ENCODE measurements at places on chromosomes 1 and 21.

GRCh38 chr21:44314561-44314960 is 14.7 kb downstream of the PFKL start:
- no peak for DNase-seq

DNA sequence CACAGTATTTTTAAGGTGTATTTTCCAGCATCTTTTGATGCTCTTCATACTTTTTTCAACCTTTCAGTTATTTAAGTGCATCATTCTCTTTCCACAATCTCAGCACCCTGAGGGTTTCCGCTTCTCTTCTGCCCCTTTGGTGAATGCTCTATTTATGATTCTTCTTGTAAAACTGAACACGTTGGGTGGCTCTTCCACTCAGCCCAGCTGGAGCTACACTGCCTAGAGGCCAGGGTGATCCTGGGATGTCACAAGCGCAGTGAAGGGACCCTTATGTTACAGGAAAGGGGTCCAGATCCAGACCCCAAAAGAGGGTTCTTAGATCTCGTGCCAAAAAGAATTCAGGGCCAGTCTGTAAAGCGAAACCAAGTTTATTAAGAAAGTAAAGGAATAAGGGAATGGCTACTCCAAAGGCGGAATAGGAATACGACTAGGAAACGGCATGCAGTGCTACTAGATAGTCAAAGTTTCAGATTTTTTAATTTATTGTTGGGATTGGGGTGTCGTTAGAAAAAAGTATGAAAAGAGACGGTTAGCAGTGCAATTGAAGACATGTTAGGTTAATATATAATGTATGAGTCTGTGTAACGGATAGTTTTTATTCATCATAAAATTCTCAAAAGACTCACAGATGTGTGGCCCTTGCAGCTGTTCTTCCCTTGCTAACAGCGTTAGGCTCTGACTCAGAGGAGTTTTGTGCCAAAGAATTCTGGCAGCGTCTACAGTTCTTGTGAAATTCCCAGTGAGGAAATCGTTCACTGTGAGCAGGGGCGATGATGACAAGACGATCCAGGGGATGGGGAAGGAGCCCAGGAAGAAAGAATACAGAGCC is 14.4 kb upstream of the ERVH48-1 start:
- DNase-seq, result no peak

DNA sequence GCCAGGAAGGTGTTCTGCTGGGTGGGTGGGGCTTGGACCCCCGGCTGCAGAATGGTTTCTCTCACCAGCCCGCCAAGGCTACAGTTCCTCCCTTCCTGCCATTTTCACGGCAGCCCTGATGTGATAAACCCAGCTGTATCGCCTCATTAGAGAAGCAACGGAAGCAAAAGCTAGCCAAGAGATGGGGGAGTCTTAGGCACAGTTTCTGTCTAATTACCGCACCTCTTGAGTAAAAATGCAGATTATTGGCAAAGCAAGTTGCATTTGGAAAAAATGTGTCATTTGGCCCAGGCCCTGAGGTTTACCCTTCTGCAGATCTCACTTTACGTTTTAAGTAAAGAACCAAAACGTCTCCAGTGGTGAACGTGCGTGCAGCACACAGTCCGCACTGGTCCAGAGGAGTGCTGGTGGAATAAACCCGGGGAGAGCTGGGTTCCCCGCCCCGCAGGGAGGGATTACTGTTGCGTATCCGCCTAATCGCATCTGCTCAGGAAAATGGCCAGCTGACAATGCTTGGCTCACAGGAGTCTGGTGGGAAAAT is 109.9 kb downstream of the GALNT2 start:
- DNase-seq, result no peak

GRCh38 chr1:216632980-216633379 is 90.2 kb downstream of the ESRRG start:
- DNase-seq, result no peak

DNA sequence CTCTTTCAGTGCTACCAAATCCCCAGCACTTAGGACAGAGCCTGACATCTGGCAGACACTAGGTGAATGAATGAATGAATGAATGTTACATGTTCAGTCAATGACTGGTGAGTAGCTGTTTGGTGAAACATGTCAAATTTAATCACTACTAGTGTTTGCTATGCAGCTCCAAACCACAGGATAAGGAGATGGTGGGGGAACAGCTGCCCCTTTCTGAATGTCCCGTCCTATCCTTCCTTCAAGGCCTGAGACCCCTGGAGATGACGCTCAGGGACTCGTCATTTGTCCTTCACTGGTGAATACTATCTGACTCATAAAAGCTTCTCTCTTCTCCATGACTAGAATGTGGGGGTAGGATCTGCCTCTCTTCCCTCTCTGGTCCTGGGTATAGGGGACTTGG is 175.4 kb downstream of the HIVEP3 start:
- no peak for DNase-seq

DNA sequence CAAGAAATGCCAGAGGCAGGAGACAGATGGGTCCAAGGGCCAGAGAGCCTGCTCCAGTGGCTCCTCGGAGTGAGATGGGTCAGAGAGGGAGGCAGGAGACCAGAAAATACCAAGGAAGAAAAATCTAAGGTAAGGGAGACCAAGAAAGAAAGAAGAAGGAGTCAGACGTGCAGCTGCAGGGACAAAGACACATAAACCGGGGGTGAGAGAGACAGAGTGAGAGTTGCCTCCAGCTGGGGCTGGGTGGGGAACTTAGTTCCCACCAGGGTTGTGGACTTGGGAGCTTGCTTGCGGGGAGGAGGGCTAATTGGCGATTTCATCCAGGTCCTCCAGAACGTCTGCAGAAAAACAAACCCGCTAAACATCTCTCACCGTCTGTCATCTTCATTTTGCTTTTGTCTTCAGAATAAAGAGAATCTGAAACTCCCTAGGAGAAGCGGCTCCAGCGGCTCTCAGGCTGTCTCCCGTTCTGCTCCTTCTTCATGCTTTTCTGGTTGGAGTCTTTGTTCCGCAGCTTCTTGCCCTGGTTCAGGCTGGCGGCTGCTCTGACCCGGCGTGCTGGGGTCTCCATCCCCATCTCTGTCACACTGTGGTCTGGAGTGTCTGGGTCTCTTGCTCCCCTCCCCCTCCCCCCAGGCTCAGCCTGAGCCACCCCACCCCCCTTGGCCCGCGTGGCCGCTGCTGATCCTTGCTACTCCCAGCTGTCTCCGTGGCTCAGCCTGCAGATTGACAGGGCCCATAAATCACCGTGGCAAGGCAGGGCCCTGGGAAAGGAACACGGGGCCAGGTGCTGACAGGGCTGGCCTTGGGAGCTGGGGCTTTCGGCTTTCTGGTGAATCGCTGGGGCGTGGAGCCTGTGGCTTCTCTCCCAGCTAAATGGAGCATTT is 66.6 kb downstream of the UBIAD1 start:
- DNase-seq, result no peak

DNA sequence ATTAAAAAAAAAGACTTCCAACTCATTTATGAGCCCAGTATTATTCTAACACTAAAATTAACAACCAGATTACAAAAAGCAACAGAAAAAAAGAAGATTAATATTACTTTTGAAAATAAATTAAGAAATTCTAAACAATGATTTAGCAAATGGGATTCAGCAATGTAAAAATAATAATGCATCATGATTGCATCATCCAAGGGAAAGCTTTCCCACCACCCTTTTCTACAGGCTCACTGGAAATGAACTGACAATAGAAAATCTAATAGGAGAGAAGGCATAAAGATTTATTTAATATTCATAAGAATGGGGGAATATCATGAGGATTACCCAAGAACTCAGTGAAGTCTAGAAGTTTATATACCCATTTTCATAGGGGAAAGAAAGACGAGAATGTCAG is 1671.9 kb downstream of the NCAM2 start:
- no peak for DNase-seq

DNA sequence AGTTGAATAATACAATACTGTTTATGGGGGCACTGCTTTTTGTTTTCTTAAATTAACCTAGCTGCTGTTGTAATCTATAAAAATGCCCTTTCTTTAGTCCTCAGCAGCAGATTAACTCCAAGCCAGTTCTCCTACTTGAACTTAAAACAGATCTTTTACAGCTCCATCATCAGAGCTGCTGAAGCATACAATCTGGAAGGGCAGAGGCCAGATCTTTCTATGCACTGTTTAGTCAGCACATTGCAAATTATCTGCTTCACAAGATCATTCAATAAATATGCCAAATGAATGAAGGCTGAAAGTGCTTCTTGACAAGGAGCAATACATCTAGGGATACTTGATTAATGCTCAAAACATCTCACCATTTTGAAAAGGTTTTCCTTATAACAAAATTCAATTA is 115.8 kb downstream of the PLPPR5 start:
- DNase-seq, result no peak

DNA sequence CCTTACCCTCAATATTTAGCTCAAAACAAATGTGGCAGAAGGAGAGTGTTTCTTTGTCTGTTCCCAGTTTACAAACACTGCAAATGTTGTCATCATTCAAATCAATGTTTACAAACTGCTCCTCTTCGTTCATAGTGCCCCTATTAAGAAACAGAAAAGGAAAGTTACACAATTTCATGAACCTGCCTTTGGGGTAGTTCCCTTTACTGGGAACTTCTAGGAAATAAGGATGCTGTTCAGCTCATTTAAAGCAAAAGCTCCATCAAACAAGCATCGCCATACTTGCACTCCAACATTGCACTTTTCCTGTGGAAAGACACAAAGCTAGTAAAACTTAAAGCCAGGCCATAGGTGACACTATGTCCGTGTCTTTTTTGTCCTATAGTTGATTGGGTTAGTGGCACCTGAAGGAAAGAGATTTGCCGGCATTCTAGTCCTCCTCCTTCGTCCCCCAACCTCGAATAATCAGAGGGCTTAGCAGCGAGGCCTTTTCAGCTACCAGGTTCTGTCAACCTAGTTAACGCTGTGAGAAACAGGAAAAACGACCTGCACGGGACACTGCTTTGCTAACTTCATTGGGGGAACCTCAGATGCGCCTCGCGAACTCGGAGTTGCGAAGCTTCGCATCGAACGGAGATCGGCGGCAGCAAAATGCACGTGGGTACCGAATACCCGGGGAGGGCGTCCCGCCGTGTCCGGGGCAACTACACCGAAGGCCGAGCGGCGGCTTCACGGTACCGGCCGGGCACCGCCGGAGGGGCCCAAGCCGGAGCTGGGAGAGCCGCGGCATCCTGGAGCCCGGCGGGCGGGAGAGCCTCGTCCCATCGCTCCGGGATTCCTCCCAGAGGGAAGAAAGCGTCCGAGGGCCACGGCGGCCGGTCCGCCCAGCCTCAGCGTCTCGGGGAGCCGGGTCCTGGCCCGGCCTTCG is 706 bp downstream of the C21orf91 start:
- DNase-seq, result peak; percentile 19

DNA sequence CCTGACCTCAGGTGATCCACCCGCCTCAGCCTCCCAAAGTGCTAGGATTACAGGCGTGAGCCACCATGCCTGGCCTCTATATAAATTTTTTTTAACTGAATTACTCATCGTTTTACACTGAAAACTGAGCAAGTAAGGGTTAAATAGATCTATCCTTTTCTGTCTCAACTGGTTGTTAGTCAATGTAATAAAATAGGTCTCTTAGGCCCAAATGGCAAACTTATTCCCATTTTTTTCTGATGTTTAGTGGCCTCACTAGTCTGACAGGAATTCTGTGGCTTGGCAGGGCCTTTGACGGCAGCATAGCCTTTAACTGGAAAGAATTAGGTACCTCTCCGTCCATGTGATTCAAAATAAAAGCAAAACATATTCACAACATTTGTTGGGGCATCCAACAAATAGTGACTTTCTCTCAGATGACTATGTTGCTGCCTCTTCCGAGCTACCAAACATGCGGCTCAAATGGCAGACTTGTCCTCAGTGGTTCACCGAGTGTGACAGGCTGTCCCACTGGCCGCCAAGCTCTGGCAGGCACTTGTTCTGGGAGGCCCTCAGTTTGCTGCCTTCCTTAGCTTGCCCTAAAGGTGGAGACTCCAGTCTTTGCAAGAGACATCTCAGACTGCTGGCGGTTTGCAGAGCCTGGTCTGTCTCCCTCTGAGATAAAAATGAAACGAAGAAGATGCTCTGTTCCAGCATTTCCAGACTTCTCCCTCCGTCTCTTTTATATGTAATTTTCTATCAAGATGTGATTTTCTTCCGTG is 17.4 kb downstream of the ATP1A4 start:
- DNase-seq, result no peak

- no peak for DNase-seq
Observed at GRCh38 chr21:28644762-28645161, 347.9 kb downstream of the LTN1 start.

DNA sequence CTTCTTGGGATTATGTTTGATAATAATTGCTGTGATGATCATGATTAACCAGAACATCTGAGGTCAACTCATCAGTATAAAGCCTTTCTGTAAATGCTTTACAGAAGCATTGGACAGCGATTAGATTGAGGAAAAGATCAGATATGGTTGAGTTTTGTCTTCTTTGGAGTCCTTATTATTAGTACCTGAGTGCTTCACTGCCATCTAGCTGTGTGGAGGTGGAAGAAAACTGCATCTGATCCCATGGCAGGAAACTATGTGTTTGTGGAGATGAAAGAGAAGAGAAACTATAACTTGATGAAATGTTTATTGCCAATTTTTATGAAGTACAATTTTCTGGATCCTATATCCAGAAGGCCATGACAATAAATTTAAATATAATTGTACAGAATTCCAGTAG is 11.4 kb downstream of the FLG2 start:
- no peak for DNase-seq

DNA sequence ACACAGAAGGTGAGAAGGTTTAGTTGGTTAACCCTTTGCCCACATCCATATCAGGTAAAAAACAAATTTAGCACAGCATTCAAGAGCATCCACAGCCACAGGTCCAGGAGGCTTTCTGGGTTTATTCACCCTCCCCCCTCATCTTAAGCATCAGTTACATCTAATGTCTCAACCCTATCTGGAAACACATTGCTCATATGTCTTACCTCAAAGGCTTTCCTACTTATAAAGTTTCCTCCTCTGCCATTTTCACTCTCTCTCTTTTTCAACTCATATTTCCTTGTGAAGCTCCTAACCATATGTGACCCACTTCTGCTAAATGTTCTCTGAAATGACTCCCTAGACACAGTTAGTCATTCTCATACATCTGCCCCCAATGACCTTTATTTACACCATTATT is 47.9 kb upstream of the RUNX1 start:
- no peak for DNase-seq

- DNase-seq, result no peak
Observed at GRCh38 chr1:60280256-60280655, 206.7 kb upstream of the C1orf87 start.

DNA sequence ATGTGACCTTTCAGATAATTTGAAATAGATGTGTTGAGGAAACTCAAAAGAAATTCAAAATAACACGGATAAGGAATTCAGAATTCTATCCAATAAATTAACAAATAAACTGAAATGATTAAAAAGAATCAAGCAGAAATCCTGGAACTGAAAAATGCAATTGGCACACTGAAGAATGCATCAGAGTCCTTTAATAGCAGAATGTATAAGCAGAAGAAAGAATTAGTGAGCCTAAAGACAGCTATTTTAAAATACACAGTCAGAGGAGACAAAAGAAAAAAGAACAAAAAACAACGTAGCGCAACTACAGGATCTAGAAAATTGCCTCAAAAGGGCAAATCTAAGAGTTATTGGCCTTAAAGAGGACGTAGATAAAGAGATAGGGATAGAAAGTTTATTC is 99.6 kb upstream of the SAMSN1 start:
- no peak for DNase-seq

DNA sequence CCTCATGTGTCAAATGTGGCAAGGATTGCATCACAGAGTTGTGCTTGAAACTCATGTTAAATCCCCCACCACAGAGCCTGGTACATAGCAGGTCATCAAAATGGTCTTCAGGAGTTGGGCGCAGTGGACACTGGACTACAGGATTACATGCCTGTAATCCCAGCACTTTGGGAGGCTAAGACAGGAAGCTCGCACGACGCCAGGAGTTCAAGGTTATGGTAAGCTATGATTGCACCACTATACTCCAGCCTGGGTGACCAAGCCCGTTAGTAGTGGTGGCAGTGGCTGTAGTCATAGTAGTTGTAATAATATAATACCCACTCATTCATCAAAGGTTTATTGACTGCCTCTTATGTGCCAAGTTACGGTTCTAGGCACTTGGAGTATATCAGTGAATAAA is 123.4 kb upstream of the IRF2BP2 start:
- DNase-seq, result no peak

Measured in T-helper 2 cell (primary cell).